ENCODE measurements at places on chromosomes 3 and 15. TPM values are rescaled to one million over a fixed set of nuclear protein-coding genes. Genes with fewer than 3 reads are reported as not detected.

DNA sequence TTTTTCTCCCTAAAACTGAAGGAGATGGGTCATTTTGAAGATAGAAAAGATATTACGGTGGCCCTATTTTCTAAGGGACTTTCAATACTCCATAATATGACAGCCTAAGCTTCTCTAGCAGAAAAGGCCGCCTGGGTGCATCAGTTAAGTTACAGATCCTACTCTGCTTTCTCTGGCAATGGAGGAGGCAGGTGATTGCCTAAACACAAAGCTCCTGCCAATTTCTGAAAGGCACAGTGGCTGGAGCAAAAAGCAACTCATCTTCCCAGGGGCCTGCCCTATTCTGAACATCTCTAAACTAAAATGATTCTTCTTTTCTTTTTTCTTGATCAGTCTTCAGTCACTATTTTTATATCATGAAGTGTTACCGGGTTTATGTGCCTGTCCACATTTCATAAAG lies 276.7 kb downstream of the CNTN4 start:
- no peak for ATAC-seq

DNA sequence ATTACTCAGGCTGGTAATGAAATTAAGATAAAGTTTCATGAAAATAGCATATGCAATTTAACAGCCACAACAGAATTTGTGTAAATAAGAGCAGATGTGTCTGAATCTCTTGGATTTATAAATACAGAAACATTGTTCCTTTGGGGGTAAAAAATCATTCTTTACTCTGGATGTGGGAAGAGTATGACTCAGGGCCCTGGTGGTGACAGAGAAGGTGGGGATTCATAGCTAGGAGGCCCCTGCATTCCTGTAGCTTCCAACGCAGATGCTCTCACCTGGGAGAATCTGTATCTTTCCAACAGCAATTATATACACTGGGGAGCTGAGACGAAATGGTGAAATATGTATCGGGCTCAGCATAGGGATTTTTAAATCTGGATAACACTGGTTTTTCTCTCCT lies 167.6 kb upstream of the CADPS start:
- no peak for ATAC-seq

DNA sequence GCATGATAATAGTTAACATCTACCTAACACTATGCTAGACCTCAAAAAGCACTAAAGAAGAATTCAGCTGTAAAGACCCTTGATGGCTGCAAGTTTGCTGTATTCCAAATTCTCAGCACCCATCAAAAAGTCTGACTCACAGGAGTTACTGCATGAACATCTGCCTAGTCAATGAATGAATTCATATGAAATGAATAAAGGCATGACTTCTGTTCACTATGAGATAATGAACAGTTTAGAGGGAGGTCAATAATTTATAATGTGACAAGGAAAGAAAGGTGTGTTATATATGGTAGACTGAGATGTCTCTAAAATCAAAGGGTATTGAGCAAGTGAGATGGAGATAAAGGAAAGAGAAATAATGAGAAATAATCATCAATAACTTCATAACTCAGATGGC lies 508.2 kb upstream of the TGFBR2 start:
- peak; percentile 7 for ATAC-seq

The FAM131A gene
- total RNA-seq = 2.5 TPM

DNA sequence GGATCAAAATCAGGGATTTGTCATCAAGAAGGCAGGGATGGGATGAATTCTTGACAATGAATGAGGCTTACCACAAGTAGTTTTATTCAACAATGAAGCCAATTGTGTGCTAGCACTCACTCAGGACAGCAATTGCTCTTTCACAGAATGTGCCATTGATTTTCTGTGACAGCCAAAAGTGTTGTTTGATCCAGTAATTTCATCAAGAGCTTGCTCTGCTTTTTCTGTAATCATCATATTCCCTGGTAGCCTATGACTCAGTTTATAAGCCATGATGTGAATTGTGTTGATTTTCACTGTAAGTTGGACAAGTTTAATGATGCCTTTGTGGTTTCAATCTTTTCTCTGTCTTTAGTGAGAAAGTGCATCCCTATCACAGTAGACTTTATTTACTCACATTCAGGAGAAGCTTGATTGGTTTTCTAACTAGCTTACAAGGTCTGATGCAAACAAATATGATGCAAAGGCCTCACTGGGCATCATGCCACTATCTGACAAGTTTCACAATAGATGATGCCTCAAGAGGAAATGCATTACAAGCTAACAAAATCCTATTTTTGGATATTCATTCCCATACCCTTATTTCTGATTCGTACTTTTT lies 13.6 kb upstream of the CSRNP1 start:
- ATAC-seq = no peak

DNA sequence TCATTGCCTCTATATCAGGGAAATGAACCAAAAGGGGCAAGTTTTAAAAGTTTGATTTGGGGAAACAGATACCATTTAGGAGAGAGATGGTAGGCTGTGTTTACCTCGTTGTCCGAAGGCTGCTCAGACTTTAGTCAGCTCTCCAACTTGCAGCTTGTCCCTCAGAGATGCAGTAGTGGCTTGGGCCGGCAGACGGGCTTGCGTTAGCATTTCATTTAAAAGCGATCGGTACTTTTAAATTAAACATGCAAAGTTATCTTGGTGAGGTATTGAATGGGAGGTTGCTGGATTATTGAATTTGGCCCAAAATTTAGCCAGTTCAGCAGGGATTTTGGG lies 26.2 kb downstream of the EEFSEC start:
- no peak for ATAC-seq

GRCh38 chr15:70466305-70466704 lies 297.1 kb downstream of the UACA start:
- ATAC-seq = no peak

The PAK2 gene
- 108 TPM for total RNA-seq

The TMEM207 gene
- not detected for total RNA-seq

DNA sequence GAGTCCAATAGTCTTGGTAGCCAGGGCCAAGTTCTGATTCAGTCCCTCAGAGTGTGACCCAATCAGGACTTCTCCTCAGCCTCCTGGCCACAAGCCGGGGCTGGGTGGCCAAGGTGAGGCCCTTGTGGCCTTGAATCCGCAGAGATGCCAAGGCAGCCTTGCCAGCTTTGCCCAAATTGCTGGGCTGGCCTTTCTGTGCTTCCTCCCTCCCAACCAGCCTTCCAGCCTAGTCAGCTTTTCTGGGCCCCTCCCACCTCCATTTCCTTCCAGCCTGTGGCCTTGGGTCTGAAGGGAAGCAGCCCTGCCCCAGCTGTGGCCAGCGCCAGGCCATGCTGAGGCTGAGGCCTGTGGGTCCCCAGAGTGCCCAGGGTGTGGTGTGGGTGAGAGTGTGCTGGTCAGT lies 34.3 kb upstream of the ANKDD1A start:
- peak; percentile 22 for ATAC-seq

GRCh38 chr15:57566834-57567233 lies 24.9 kb upstream of the MYZAP start:
- no peak for ATAC-seq

The ABI3BP gene
- 0.32 TPM for total RNA-seq

All from activated T-helper 17 cell treated with anti-CD3 and anti-CD28 coated beads, Interleukin-2, amount 50 U/mL, for 72 hours (primary cell).